Posterior vena cava (tissue), 2 donors: ENCODE measurements at places on chromosomes 12 and 14. TPM values are rescaled to one million over a fixed set of nuclear protein-coding genes. Genes with fewer than 3 reads are reported as not detected.

AQP2 gene
- total RNA-seq = 0.42 TPM

CELA1 gene
- not detected for total RNA-seq

HOXC12 gene
- total RNA-seq = 1.1 TPM

MYF6 gene
- total RNA-seq = not detected

COL2A1 gene
- total RNA-seq = not detected

DPF3 gene
- total RNA-seq = 0.19 TPM

PRICKLE1 gene
- 19.4 TPM for total RNA-seq

GLS2 gene
- total RNA-seq = 0.69 TPM

LRCOL1 gene
- 0.62 TPM for total RNA-seq

REM2 gene
- total RNA-seq = 0.43 TPM

ZBTB39 gene
- total RNA-seq = 4.8 TPM

KRT6C gene
- not detected for total RNA-seq

RIN3 gene
- total RNA-seq = 34.0 TPM

TMEM229B gene
- 1.7 TPM for total RNA-seq

LRRC10 gene
- total RNA-seq = not detected

VPS37B gene
- 18.3 TPM for total RNA-seq

ASPG gene
- 1.3 TPM for total RNA-seq

PCBP2 gene
- total RNA-seq = 501 TPM

CCDC85C gene
- total RNA-seq = 19.8 TPM

RASSF8 gene
- 113 TPM for total RNA-seq

CHST11 gene
- total RNA-seq = 17.4 TPM

OR6C68 gene
- not detected for total RNA-seq

PZP gene
- 0.42 TPM for total RNA-seq

PDE3A gene
- 52.8 TPM for total RNA-seq

SCNN1A gene
- 1.9 TPM for total RNA-seq

OR4E2 gene
- not detected for total RNA-seq

CIROP gene
- not detected for total RNA-seq

MFAP5 gene
- 61.0 TPM for total RNA-seq

SMIM41 gene
- total RNA-seq = 0.19 TPM

KRT79 gene
- not detected for total RNA-seq

STAC3 gene
- total RNA-seq = 2.8 TPM
